ENCODE measurements at places on chromosomes 7 and 10. TPM values are rescaled to one million over a fixed set of nuclear protein-coding genes. Genes with fewer than 3 reads are reported as not detected.

PAX4 gene
- total RNA-seq: not detected

- no peak for DNase-seq
Measured at GRCh38 chr10:90274721-90275468, 573.5 kb downstream of the KIF20B start.

DNA sequence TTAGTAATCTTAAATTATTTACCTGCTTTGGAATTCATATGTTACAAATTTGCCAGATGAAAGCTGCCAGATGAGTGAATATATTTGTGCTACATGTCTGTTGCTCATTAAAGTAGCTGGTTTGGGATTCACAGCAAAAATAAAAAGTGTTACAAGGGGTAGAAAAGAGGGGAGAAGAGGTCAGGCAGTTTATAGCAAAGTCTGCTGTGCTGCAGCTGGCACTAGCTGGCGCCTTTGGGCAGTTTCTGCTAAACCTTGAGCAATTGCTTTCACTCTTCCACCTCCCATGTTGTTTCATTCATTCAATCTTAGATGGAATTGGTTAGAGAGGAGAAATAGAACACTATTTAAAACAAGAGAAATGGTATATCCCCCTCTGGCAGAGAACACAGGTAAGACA, 404.1 kb upstream of the LRGUK start:
- DNase-seq: no peak

- DNase-seq: no peak
Measured at GRCh38 chr7:29122081-29122480, 24.3 kb downstream of the CPVL start.

- no peak for DNase-seq
Measured at GRCh38 chr10:101920546-101920945, 76.9 kb upstream of the KCNIP2 start.

- no peak for DNase-seq
Measured at GRCh38 chr10:18542832-18543231, 108.6 kb downstream of the NSUN6 start.

DNA sequence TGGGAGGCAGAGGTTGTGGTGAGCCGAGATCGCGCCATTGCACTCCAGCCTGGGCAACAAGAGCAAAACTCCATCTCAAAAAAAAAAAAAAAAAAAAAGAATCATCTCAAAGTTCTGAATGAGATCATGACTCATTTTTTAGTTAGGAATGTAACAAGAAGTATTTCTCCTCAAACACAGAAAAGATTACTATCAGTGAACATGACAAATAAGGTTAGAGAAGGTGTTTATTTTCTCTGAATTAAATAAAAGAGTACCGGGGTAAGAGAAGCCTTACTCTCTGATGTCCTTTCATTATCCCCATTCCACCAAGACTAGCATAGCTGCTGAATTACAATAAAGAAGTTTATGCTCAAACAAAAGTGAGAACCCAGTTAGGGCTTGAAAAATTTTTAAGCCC, 50.1 kb downstream of the IPMK start:
- no peak for DNase-seq

KNDC1 gene
- 0.64 TPM for total RNA-seq

DNA sequence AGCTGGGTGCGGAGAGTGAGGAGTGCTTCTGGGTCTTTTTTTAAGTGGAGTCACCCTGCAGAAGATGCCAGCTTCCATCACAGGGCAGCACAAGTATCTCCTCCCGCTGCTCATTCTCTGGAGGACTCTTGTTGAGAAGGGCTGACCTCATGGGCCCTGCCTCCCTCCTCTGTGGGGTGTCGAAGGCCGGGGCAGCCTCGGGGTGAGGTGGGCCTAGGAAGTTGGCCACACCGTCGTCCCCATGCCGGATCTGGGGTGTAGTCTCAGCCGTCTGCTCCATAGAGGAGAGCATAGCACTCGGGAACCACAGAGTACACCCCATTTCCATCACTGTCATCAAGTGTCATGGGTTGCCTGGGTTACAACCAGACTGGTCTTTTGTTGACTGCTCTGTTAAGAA, 85.0 kb downstream of the TRRAP start:
- no peak for DNase-seq

DNA sequence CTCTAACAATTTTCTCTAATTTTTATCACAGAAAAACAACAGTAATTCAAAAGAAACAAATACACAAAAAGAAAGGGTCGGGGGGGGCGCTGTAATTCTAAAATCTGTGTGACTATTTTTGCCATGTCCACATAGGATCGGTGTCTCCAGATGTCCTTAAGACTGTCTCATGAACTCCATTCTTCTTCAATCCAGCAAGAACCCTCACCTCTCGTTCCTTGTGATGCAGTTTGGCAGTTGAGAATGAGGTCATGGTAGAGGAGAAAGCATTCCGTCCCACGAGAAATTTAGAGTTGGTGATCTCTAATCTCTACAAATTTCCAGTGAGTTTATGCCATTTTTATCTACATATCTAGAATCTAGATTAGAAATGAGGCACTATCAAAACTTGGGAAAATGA, 394.7 kb downstream of the TFEC start:
- DNase-seq: no peak

DNA sequence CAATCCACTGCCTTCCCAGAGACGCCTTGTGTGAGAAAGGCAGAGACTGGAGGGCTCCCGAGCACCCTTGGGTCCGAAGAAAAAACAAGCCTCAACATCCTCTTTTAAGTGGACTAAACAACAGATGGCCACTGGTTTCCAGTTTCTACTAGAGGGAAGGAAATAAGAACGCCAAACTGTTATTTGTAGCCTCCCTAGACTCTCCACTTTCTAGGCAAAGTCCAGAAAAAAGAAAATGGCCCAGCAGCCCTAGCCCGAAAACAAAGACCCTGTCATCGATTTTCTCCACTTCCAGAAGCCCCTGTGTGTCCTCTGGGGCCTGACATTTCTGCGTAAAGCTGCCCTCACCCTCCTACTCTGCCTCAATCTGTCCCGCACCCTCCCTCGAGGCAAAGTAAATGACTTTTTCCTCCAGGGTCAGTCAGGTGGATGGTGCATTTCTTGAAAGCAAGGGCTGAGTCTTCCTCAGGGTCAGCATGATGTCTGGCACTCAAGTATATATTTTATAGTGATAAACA, 6.0 kb downstream of the RGS10 start:
- no peak for DNase-seq

PLXDC2 gene
- 30.8 TPM for total RNA-seq

EPDR1 gene
- total RNA-seq: 2.8 TPM

- no peak for DNase-seq
Measured at GRCh38 chr7:1637155-1637554, 32.9 kb upstream of the ELFN1 start.
